ENCODE measurements at places on chromosomes 7 and 10.
A peak's percentile ranks its signal among the peaks of the same experiment; 100 is the strongest.

- DNase-seq: no peak
Observed at GRCh38 chr7:48734695-48735406, 189.5 kb upstream of the CDC14C start.

GRCh38 chr7:142279601-142280000 is 21.7 kb upstream of the PRSS58 start:
- DNase-seq: no peak

GRCh38 chr10:47146572-47146971 is 153.4 kb upstream of the GDF10 start:
- DNase-seq: no peak

- DNase-seq: no peak
Observed at GRCh38 chr10:90920986-90921666, at the start of gene ANKRD1. TSS of gene ANKRD1 (minus strand) at chr10:90921087. CDS start at chr10:90921027, 60 bp downstream.

- DNase-seq: no peak
Observed at GRCh38 chr10:75033399-75034130, 77.9 kb upstream of the SAMD8 start.

GRCh38 chr7:10706875-10707493 is 266.7 kb upstream of the PHF14 start:
- no peak for DNase-seq

GRCh38 chr10:129706523-129706922 is 239.5 kb downstream of the MGMT start:
- no peak for DNase-seq

DNA sequence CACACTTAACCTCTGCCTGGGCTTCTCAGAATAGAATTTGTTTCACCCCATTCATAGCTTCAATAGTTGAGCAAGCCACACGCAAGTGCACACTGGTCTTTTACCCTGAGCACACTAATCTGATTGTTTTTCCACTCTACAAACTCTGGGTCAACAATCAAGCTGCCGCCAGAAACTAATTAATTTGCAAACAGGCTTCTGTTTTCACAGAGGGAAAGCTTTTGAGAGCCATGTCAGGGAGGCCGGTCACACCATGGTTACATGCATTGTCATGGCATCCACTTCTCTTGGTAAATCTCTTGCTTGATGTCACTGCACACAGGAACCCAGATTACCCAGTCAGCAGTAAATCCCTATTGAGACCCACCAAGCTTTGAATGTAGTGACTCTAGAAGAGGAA is 154.2 kb downstream of the SEMA3A start:
- DNase-seq: no peak

- DNase-seq: no peak
Observed at GRCh38 chr10:71771821-71772617, 1.3 kb downstream of the VSIR start.

DNA sequence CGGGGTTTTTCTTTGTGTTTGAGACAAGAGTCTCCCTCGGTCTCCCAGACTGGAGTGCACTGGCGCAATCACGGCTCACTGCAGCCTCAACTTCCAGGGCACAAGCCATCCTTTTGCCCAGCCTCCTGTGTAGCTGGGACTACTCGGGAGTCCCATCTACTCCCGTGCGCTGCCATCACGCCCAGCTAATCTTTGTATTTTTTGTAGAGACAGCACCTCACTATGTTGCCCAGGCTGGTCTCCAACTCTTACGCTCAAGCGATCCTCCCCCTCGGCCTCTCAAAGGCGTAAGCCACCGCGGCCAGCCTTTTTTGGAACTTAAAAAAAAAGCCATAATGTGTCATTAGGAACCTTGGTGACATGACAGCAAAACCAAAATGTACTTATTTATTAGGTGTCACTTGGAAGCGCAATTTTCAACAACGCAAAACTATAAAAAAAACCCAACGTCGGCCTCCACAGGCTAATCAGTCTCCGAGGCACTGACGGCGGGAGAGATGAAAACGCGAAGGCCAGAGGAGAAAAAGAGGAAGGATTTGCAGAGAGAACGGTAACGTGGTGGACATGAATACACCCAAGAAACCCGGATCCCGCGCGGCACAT is 911 bp upstream of the HNRNPH3 start:
- DNase-seq: no peak

DNA sequence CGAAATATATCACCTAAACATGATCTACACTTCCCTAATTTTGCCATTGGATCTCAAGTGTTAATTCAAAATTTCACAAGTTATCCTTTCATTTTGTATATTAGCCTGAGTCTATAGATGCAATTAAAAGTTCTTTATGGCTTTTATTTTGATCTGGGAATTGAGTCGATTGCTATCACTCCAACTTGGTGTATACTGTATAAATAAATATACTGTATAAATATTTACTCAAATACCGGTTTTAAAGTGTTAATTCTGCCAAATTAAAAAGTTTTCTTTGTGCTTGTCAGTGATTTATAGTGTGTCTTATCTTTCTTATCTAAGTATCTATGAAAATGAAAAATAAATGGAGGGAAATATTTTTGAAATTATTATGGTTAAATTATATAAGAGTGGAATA is 683.7 kb upstream of the LRRN3 start:
- DNase-seq: no peak

GRCh38 chr7:6636741-6637543 is at the start of gene ZNF316:
TSS of gene ZNF316 (plus strand) at chr7:6637318. CDS start at chr7:6642410, 5,092 bp downstream.
- peak; percentile 41 for DNase-seq

DNA sequence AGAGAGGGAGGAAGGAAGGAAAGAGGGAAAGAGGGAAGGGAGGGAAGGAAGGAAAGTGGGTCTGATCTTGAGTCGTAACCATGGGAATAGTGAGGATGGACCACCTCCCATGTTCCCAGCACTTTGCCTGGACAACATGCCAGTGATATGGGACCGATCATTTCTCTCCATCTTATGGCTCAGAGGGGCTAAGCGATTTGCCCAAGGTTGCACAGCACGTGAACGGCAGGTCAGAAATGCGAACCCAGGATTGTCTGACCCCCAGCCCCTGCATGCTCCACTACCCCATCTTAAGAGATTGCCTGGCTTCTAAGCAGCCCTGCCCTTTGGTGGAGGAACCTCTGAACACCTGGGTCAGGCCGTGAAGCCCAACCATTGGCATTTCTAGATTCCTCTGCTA is 109.0 kb upstream of the CARD11 start:
- DNase-seq: no peak

- DNase-seq: no peak
Observed at GRCh38 chr10:122877264-122877663, 2.1 kb downstream of the FAM24B start.

DNA sequence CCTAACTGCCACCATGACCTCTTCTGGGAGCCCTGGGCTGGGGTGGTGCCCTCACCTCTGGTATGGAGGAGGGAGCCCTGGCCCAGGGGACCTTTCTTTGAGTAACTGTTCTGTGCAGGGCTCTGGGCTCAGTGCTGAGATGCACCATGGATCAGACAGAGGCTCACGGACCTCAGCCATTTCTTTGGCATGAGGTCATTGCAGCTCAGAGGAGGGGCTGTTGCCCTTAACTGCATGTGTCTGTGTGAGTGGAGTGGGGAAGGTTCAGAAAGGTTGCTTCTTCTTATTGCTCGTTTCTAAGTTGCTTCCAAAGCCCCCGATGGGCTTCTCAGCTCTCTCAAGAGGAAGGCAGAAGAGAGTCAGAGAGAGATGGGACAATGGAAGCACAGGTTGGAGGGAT is 233.9 kb downstream of the RPS24 start:
- DNase-seq: no peak

GRCh38 chr7:151246102-151246850 is 2.2 kb downstream of the SMARCD3 start:
- DNase-seq: no peak

GRCh38 chr7:8612584-8612983 is 179.2 kb downstream of the NXPH1 start:
- no peak for DNase-seq

- no peak for DNase-seq
Observed at GRCh38 chr7:14687777-14688176, 214.8 kb downstream of the DGKB start.

DNA sequence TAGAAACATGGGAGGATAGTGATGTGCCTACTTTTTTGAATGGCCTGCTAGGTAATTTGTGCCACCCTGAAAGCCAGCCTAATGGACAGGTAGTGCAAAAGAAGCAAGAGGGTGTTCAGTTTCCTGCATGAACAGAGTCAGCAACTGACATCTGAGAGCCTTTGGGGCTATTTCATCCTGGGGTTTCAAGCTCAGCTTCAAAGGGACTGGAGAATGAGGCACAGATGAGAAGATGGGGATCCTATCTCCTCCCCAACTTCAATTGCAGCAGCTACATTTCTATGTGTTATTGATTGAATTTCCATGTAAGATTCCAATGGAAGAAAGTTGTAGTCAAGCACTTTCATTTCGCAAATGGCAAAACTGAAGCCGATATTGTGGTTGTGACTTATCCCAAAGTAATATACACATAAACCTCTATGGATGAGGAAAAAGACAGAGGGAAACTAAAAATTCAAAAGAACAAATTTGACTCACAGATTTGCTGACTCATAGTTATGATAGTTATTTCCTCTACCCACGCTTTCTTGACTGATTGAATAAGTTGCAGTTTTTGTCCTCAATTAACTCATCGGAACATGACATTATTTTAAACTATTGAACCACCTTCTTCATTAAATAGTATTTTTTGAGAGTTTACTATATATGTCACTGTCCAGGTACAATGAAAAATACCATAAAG is 42.6 kb upstream of the NRP1 start:
- no peak for DNase-seq

- DNase-seq: no peak
Observed at GRCh38 chr7:150923196-150923595, 54.9 kb downstream of the KCNH2 start.

DNA sequence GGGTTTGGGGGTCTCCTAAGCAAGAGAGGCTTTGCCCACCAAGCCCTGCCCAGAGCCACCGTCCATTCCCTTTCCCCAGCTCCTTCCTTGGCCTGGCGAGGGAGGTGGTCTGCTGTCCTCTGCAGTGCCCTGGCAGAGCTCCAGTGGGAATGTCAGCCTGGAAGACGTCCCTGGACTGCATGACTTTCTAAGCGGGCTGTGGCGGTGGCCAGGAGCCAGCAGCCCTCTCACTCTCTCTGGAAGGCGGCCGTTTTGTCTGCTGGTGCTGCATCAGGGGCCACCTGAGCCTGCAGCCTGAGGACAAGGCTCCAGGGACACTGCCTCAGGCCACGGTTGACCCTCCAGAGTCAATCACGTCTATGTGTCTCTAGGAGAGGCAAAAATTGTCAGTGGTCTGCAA is 271.0 kb downstream of the SKAP2 start:
- DNase-seq: no peak

DNA sequence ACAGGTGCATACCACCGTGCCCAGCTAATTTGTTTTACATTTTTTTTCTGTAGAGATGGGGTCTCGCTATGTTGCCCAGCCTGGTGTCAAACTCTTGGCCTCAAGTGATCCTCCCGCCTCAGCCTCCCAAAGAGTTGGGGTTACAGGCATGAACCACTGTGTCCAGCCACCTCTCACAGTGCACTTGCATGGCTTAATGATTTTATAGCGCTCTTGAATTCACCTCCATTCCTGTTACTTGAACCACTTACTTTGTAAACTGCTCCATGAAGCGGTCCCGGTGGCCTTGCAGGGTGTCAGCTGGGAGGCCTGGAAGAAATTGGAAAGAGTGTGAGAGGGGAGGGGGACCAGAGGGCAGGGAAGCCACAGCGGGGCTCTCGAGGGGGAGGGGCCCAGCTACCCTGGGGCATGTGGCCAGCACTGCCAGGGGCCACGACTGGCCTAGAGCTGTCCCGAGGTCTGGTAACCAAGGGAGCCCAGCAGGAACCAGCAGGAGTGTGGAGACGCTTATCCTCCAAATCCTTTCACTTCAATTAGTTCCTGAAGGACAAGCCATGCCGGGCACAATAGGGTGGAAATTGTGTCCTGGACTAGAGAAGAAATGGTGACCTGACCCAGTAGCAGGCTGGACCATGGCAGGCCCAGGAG is 76.0 kb downstream of the SPDYE5 start:
- DNase-seq: no peak

- no peak for DNase-seq
Observed at GRCh38 chr7:66697449-66698438, 42.8 kb upstream of the RABGEF1 start.

DNA sequence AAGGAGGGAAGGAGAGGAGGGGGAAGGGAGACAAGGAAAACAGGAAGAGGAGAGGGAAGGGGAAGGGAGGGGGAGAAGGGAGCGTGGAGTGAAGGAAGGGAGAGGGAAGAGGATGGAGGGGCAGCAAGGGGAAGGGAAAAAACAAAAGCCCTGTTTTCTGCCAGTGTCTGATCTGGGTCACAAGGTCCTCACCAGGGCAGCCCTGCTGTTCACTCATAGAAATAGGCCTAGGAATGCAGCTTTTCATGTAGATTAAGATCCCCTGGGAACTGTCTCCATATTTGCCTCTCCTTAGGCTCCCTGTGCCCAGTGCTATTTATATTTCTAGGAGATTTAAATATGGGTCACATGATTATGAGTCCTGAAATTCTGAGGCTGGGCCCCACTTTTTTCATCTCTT is 790.7 kb downstream of the TNS3 start:
- DNase-seq: no peak

GRCh38 chr7:146411975-146412374 is 295.4 kb downstream of the CNTNAP2 start:
- no peak for DNase-seq

DNA sequence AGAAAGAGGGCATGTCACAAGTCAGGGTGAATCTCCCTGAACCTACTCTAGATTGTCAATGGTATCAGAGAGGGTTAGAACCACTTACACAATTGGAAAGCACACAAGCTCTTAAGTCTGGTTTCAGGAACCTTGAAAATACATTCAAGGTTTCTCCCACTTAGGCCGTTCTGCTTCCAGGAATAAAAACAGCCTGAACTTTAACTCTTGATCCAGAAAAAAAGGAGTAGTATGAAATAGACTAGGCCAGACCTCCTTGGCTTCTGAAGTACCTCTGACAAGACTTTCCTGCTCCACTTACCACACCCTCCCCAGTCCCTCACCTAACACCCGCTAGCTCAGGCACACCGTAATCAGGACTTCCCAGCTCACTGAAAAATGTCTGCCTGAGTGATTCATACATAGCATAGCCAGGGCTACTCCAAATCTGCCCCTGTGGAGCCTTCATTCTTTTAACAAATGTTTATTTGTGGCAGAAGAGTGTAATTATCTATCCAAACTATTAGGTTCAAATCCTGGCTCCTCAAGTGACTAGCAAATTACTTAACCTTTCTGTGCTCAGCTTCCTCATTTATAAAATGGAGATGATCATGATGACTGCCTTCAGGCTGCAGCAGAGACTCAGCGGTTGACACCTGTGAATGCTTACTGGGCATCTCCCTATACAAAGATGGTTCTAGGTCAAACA is 30.3 kb upstream of the IL6 start:
- no peak for DNase-seq

- no peak for DNase-seq
Observed at GRCh38 chr10:69372126-69372980, 44.4 kb downstream of the TACR2 start.

DNA sequence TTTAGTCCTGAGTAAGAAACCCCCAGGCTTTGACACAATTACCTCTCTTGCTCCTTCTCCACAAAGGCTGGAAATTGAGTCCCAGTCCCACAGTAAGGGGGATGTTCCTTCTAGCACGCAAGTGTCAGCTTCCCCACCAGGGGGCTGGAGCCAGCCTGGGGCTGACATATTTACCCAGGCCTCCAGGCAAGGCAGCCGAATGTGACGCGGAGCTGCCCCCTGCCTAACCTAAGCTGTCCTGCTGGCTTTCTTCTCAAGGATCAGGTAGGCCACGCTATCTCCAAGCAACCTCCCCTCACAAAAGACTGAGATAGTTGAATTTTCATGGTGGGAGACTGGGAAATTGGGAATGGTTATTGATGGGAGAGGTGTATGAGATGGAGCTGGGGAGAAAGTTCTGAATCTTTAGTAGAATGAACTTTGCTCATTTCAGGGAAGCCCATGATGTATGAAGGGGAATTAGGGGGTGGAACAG is 19.2 kb upstream of the BMPER start:
- DNase-seq: no peak

GRCh38 chr7:43640679-43641078 is 57.8 kb downstream of the STK17A start:
- no peak for DNase-seq
